ENCODE measurements at places on chromosomes 6 and 20. TPM values are rescaled to one million over a fixed set of nuclear protein-coding genes. Genes with fewer than 3 reads are reported as not detected.

- DNase-seq, result no peak
- H3K4me1 ChIP-seq, result peaks cover 92% of the 10 kb centered on the region
- H3K36me3 ChIP-seq, result peaks cover 7% of the 10 kb centered on the region
- no peaks in the 10 kb centered on the region for H3K27me3 ChIP-seq
Observed at GRCh38 chr6:53336070-53336469, 12.7 kb downstream of the ELOVL5 start.

Gene SEMG1
- total RNA-seq, result not detected

DNA sequence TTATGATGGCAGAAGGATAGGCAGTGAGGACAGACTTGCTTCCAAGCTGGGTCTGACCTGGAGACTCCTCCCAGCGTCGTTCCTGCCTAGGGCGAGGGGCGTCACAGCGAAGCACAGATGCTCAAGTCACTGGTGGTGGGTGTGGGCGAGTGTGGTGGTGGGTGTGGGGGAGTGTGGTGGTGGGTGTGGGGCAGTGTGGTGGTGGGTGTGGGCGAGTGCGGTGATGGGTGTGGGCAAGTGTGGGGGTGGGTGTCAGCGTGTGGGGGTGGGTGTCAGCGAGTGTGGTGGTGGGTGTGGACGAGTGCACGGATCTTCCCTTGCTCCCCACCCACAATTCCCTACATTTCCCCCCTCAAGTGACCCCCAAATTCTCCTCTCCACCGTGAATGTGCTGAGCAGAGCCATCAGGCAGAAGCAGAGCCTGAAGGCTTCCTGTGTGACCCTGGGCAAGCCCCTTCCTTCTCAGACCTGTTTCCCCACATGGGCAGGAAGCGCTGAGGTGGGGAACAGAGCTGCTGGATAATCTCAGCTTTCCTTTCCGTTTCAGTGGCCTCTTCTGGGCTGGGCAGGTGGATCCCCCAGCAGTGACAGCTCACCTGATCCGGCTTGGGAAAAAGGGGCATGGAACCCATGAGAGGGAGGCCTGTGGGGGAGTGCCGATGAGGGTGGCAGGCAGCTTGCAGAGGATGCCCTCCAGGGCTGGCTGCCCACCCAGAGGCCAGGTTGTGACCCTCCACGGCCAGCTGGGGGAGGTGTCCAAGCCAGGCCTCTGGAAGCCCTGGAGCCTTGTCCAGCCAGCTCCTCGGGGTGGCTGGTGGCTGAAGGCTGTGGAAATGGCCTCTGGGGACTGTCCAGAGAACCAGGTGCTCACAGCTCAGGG lies 42.9 kb downstream of the RSPO4 start:
- DNase-seq, result no peak
- no peaks in the 10 kb centered on the region for H3K27me3 ChIP-seq
- H3K27ac ChIP-seq, result no peak overlapping the region
- peaks cover 5% of the 10 kb centered on the region for H3K4me1 ChIP-seq
- no peaks in the 10 kb centered on the region for H3K36me3 ChIP-seq

Gene EFCAB8
- 3.8 TPM for total RNA-seq

Gene HLA-DPA1
- 665 TPM for total RNA-seq

GRCh38 chr20:47867831-47868230 lies 82.5 kb upstream of the SULF2 start:
- H3K27me3 ChIP-seq, result peaks cover 6% of the 10 kb centered on the region
- no peak for DNase-seq
- no peaks in the 10 kb centered on the region for H3K4me1 ChIP-seq
- no peak overlapping the region for H3K4me3 ChIP-seq

DNA sequence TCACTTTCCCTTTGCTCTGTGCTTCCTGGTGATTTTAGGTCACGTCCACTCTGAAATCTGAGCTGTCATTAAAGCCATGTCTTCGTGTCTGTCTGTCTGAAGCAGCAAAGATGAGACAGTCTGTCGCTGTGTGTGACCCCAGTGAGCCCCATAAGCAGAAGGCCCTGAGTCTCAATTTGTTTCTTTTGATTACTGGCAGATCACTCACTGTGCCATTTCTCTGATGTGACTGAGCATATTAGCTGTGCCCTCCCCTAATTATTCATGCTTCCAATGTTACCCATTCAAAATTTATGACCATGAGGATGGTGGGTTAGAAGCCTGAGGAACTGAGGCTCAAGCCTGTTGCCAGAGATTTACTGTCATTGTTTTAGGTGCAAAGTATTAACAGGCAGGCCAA lies 117.6 kb downstream of the PLCB1 start:
- H3K27me3 ChIP-seq, result no peaks in the 10 kb centered on the region
- DNase-seq, result no peak
